ENCODE measurements at places on chromosomes 6 and 20.

DNA sequence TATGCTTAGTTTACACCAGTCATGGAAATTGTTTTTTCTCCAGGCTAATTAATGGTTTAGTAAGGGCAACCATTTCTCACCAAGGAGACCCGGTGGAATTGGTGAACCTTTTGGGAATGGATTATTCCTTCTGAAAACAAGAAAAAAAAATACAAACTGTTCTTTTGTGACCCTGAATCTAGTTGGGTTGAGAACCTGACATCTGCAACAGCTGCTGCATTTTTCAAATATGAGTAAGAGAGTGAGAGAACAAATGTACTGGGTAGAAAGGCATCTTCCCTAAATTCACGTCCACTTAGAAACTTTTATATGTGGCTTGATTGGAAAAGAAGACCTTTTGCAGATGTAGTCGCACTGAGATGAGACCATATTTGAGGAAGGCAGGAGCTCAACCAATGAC lies 553.4 kb upstream of the EPHA7 start:
- DNase-seq = no peak

DNA sequence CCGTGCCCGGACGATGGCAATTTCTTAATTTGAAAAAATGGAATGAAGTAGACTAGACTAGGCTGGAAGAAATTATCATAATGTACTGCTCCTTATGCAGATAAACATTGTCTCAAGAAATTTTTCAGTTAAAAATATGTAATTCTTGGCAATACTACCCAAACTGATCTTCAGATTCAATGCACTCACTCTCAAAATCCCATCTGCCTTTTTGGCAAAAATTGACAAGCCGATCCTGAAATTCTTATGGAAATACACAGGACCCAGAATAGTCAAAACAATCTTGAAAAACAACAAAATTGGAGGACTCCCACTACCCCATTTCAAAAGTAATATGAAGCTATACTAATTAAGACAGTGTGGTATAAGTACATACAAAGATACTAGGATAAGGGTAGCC lies 19.0 kb downstream of the SLC23A2 start:
- DNase-seq = no peak

DNA sequence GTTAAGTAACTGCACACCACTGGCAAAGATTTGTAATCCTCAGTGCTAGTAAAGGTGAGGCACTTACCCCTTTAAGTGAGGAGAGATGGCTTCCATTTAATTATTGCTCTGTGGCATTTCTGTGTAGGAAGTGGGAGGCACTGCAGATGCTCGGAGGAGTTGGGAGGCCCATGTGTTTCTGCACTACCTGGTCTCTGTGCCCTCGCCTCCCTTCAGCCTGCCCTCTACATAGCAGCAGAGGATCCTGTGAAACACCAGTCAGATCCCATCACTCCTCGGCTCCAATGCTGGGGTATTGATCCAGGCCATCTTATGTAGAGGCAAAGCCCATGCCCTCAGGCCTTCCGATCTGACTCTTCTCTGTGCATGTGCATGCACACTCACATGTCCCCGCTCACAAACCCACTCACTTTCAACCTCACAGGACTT lies 67.0 kb downstream of the SLX4IP start:
- no peak for DNase-seq

DNA sequence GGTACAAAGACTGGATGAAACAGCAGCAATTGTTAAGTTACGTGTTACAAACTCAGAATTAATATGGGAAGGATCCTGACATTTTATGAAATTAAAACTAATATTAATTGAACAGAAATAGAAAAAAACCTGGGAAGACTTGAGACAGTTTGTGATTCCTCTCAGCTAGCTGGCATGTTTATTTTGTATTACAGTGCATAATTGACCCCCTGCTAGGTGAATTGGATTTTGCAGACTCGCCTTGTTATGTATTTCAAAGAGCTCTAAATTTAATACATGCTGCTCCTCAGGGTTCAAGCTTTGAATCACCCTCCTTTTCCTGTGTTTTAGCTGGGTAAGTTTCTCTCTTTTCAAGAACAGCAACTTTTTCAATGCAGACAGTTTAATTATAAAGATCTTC lies 339.4 kb downstream of the PLCB1 start:
- DNase-seq = no peak

DNA sequence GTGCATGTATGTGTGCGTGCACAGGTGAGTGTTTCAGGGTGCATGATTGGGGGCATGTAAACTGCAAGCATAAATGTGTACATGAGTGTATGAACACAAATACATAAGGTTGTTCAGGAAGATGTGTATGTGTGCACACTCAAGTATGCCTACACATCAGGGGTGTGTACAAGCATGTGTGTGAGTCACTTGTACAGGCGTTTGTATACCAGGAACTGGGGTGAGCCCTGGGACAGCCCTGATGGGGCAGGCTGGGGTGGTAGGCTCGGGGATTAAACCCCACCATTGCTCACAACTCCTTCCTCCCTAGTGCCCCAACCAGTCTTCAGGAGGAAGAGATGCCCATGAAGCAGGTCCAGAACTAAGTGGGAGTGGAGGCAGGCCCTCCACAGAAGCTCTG lies 4.3 kb downstream of the CRIP3 start:
- no peak for DNase-seq

DNA sequence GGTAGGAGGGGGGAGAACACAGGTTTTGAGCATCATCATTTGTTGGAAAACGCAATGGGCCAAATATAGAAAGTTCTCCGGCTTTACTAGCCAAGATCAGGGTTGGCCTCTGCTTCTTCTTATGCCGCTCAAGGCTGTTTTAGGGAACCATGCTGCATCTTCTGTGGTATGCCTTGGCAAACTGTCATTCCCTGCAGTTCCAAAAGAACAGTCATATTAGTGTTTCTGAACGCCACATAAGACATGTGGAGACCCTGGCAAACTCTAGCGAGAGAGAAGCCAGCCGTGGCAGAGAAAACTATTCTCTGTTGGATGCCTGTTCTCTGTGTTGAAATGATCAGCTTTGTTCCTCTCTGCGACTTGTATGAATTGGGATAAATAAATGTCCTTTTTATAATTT lies 10.8 kb downstream of the ACTR5 start:
- no peak for DNase-seq

DNA sequence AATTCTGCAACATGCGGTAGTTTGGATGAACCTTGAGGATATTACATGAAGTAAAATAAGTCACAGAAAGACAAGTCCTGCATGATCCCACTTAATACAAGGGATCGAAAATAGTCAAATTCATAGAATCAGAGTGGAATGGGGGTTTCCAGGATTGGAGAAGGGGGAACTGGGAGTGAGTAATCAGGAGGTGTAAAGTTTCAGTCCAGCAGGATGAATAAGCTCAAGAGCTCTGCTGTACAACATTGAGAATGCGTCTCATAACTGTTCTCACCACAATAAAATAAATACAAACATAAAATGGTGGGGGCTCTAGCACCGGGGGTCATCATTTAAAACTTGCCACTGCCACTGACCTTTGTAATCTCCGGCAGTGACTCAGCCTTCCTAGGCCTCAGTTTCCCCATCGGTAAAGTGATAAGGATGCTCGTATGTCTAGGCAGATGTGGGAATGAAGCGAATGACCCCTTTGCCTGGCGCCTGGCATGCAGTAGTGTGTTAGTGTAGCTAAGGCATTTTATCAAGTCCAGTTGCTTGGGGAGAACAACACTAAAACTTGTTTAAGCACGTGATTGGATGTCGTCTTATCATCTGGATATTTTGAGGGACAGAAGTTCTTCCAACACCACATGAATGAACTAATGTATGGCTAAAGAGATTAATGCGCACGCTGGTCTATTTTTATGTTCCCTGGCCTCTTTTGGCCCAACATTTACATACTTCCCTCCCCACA lies 421.1 kb downstream of the QKI start:
- DNase-seq = no peak

- DNase-seq = no peak
Measured at GRCh38 chr6:21079468-21080048, 514.0 kb upstream of the SOX4 start.

- DNase-seq = no peak
Measured at GRCh38 chr20:41984031-41984430, 365.9 kb upstream of the CHD6 start.

DNA sequence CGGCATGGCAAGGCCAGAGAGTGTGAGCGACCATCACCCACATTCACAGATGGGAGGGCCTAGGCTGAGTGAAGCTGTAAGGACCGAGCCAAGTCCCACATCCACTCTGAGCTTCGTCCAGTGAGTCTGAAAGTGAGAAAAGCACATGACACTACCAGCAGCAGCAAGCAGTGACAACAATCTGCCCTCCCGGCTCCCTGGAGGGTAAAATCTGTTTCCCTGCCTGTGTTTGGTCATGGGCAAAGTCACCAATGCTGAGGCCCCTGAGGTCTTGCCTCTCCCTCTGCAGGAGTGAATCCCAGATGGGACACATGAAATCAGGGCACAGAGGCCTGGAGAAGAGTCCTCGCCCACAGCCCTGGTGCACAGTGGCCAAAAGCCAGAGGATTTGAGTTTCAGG lies 6.4 kb upstream of the CST7 start:
- DNase-seq = peak; percentile 23

- no peak for DNase-seq
Measured at GRCh38 chr6:147227770-147228320, 23.6 kb downstream of the STXBP5 start.

DNA sequence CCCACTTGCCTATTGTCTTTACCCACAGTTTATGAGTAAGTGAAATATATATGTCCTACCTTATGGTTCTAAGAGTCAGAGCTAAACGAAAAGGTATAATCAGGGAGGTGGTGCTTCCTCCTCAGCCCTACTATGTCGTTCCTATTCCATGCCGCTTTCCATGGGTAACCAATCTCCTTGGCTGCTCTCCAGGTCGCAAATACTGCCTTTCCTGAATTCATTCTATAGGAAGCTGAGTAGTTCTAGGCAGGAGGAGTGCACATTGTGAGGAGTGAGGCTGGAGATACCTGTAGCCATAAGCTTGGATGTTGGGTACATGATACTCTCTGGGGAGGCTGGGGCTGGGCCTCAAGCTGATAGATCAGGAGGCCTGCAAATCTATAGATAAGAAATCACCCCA lies 5.8 kb downstream of the IL20RA start:
- DNase-seq = no peak

DNA sequence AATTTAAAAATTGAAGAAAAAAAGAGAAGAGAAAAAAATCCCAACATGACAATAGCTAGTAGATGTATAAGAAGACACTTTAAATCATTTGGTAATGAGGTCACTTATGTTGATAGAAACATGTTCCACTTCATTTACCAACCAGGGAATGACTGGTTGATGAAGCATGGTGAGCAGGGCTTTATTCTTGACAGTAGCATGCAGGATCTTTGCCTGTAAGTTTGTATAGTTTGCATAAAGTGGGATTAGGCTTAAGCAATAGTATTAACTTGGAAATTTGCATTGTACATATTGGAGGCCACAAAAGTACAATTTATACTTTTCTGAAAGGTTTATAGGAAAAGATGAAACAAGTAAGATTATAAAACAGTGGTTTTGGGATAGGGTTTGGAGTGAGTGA lies 67.0 kb downstream of the NOX3 start:
- no peak for DNase-seq

DNA sequence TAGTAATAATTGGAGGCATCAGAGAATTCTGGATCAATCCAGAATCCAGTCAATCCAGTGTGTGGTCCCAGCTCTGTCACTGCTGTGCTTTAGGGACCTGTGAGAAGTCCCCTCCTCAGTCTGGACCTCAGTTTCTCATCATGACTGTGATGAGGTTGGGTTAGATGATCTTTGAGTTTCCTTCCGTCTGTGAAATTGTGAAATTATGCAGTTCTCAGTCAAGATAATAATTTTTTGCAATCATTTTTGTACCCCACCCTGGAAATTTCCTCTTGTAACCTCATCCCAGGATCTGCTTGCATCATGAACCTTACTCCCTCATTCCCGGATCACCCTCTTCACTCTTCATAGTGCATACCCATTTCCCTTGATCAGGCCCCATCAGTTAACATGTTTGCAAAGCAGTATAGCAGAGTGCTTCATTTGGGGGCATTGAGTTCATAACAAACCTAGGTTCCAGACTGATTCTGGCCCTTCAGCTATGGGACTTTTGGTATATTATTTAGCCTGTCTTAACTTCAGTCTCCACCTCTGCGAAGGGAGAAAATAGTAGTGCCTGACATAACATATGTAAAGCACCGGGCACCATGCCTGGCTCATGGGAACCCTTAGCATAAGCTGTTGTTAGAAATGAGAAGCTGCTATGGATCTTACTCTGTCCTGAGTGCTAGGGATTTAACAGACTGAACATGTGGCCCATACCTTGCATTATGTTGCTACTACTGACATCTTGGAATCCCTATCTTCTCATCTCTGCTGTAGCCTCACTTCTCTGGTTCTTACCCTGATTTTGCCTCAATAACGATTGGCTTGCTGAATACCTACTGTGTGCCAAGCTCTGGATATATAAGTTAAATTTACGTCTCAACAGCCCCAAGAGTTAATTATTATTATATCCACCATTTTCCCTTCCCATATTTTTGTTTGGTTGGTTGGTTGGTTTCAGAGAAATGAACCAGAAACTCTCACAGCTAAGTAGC lies 1.3 kb downstream of the ZNF76 start:
- DNase-seq = no peak

DNA sequence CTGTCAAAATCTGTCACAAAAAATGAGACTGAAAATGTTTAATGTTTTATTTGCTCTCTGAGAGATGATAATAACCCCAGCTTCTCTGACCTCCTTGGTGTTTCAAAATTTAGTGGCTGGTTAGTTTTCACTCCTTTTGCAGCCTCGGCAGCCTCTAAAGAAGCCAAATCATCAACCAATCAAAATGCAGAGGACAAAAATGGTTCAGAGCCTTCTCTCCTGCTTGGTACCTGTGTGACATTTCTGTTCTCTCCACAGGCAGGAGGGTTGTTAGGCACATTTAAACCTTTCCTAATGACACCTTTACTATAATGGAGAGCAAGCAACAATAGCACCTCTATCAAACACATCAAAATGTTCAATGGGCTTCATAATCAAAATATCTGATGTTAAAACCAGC lies 375.5 kb downstream of the HACE1 start:
- no peak for DNase-seq

- DNase-seq = no peak
Measured at GRCh38 chr6:5266423-5266822, 5.1 kb downstream of the FARS2 start.

- no peak for DNase-seq
Measured at GRCh38 chr6:141195251-141195832, 937.4 kb upstream of the GJE1 start.

DNA sequence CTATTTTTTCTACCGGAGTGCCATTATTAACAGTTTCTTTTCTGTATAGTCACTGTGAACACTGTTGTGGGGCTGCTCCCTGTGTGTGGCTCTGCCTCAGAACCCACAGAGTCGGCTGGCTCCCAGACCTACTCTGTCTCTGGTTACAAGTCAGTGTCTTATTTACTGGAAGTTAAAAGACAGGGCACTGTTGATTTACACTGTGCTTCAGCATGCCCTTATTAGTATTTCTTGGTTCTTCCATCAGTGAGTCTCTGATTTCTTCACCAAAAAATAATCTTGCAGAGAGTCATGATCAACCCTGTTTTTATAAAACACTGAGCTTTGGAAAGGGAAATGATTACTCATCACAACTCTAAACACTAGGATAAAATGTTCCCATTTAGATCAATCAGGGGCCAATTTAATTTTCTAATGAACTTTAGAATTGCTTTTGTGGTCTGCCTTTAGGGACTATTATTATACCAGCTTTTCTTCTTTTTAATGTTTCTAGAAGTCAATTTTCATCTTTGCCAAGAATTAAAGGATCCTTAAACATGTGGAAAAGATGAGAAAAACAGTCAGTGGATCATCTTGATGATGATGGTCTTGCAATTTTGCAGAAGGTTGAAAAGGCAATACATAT lies 92.6 kb downstream of the UTRN start:
- no peak for DNase-seq
